CD8-positive, alpha-beta memory T cell (primary cell): ENCODE measurements at places on chromosomes 3 and 15. TPM values are rescaled to one million over a fixed set of nuclear protein-coding genes. Genes with fewer than 3 reads are reported as not detected.

MB21D2 gene
- total RNA-seq, result 1.1 TPM

CLRN1 gene
- total RNA-seq, result not detected

DNA sequence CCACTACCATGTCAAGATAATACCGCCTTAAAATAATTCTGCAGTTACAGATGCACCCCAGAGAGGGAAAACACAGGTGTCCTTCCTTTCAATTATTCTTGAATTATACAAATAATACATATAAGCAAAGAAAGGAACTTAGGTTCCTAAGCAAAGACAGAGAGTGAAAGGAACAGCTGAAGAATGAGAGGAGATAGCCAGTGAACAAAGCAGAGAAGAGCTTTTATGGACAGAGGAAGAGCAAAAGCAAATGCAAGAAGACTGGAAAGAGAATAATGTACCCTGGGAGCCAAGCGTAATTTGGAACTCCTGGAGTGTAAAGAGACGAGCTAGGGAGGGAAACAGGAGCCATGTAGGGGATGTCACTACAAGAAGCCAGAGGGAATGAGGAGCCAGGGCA lies 21.7 kb downstream of the GPR176 start:
- no peak for DNase-seq

DNA sequence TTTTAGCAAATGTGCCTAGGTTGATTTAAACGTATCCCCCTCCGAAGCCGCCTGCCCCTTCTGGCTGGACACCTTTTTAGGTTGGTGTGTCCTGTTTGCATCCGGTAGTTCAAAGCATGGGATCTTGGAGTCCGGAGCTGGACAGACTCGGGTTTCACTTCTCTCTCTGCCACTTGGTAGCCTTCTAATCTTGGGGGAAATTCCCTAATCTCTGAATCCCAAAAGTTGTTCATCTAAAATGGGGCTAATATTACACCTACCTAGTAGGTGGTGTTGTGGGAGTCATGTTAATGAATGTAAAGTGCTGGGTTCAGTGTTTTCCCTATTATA lies 760 bp downstream of the FANCI start:
- DNase-seq, result no peak

GCNT3 gene
- not detected for total RNA-seq
